Foreskin fibroblast (primary cell): ENCODE measurements at places on chromosomes 1 and 21.

DNA sequence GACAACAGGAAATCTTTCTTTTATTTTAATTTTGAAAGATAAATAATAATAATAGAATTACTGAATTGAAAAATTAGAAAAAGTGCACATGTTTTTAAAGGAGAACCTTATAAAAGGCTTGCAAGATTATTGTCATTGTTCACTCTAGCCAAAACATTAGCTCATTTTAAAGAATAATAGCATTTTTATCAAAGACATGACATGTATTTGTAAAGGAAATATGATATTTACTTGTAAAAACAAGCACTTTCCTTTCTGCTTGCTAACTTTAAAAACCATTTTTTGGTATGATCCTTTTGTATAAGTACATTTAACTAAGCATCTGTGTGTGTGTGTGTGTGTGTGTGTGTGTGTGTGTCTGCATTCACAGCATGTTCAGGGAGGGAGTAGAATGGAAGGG lies 156.3 kb upstream of the C1orf87 start:
- no peak for DNase-seq

DNA sequence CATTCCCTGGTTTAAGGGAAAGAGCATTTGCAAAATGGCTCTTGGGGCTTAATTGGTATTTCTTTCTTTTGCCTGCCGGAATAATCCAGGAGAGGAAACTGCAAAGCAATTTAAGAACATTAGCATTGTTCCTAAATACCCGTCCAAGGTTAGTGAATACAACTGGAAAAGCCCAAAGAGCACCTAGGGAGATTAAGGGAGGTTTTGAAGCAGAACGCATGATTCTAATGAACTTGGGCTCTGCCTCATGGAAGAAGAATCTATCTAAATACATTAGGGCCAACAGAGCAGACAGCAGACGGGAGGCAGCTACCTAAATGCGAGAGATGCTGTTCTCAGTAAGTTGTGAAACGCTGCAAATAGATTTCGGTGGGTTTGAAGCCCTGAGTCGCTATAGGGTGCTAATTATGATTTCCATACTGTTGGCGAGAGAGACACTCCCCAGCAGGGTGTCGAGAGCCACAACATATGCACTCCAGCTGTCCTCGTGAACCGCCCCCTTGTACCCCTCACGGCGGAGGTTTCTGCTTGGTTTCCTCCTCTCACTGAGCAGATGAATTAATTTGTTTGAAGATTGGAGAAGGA lies 326.7 kb upstream of the CAMK1G start:
- DNase-seq = no peak

DNA sequence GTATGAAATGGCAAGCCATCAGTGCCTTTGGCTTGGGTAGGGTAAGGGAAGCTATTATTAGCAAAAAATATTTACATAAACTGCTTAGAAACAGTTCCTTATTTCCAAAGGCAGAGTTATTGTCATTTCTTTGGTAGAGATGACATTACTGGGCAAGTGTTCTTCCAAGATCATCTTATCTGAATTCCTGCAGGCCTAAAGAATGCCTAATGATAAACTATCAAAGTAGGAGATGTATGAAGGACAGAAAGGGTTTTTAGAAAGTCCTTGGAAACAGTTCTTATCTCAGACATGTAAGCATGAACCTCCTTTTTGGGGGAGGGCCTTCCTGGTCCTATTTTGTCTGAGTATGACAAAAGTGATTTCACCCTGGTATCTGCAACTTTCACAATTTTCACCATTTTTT lies 5.1 kb upstream of the FRRS1 start:
- no peak for DNase-seq

DNA sequence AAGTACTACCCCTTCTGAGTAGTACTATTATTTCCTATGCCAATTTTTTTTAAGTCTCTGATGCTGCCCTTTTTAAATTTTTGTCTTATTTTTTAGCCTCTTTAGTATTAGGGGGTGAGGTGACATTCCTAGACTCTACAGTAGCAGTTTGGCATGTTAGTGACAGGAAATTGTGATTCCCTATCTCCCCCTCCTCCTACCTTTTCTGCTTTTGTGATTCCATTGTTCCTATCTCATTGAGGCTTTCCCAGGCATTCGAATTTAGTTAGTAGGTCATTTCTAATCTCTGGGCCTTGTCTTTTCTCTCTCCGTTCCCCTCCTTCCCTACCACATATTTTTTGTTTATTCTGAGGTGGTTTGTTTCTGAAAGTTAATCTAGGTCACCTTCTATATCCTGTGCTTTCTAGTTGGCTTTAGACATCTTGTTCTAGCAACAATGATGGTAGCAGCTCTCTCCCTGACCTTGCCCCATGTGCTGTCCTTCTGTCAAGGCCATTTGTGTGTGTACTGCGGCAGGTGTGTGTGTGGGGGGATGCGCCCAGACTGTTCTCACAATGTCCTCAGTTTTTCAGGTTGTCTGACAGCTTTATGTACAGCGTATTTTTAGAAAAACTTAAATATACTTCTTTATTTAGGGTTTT lies 21.5 kb downstream of the SEMA6C start:
- no peak for DNase-seq
